T-cell (primary cell): ENCODE measurements at places on chromosomes 4 and X. TPM values are rescaled to one million over a fixed set of nuclear protein-coding genes. Genes with fewer than 3 reads are reported as not detected.

IL2RG gene
- 312 TPM for total RNA-seq

FAM9B gene
- not detected for total RNA-seq

ADAM29 gene
- total RNA-seq, result not detected

SLC2A9 gene
- total RNA-seq, result 3.0 TPM

KDR gene
- 0.23 TPM for total RNA-seq

MXRA5 gene
- 0.06 TPM for total RNA-seq

PHKA1 gene
- 0.30 TPM for total RNA-seq

KCNE5 gene
- total RNA-seq, result not detected

TCEAL3 gene
- 6.7 TPM for total RNA-seq
